ENCODE measurements at places on chromosomes 7 and 10.

DNA sequence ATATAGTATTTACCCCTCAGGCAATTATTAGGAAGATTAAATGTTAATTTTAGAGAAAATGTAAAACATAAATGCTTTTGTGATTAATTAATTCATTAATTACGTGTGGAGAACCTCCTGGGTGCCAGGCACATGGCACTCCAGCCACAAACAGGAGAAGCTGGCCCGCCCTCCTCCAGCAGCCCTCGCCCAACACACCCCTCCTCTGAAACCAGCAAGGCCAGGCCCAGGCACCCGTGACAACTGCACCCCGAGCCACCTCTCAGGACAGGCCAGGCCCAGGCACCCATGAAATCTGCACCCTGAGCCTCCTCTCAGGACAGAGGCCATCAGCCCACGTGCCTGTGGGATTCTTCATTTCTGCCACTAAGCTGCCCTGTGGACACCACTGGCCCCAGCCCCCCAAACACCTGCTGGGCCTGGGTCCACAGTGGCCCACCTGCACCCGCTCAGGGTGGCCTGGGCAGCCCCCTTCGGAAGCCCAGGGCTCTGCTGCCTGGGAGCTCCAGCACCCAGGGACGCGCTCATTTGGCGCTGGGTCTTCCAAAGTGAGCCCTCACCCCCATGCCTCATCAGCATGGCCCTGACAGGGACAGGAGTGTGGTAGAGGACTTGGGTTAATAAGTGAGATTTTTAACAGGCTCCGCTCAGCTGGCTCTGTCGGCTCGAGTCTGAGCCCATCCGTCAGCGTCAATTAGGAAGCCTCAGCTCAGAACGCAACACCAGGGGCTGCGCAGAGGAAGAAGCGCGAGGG is 482.1 kb downstream of the DNAJB6 start:
- DNase-seq, result no peak

DNA sequence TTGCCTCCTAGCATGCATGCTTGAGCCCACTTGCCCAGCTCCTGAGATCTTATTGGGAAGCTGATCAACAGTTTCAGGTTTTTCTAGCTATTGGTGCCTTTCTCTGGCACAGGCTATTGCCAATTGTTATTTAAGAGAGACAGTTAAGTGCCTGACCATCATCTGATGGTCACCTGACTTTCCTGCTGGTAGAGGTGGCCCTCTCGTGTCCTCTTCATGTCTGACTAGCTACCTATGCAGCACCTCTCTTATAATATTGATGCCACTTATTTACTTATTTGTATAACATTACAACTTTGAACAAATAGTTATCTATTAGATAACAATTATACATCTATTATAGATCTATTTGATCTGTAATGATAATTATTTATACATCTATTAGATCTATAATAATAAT is 205.9 kb upstream of the SEMA3D start:
- no peak for DNase-seq

GRCh38 chr7:442457-442856 is 77.2 kb downstream of the PDGFA start:
- DNase-seq, result no peak

DNA sequence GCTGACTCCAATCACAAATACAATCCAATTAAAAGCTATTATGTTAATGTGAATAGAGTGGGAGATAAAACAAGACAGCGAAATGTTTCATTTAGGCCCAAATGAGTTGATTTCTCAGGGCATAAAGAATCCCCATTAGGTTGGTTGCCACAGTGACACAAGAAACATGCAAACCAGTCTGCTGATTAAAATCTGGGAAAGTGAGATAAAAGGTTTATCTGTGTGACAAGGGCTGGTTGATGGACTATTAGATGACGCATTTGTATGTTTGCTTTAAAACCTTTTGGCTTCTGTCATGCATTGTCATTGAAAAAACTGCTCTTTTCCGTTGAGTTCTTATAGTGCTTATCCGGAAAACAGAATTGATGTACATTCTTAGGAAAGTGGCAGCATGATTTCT is 658.2 kb downstream of the GATA3 start:
- no peak for DNase-seq

- DNase-seq, result no peak
Observed at GRCh38 chr10:113019692-113020474, 69.8 kb downstream of the TCF7L2 start.

DNA sequence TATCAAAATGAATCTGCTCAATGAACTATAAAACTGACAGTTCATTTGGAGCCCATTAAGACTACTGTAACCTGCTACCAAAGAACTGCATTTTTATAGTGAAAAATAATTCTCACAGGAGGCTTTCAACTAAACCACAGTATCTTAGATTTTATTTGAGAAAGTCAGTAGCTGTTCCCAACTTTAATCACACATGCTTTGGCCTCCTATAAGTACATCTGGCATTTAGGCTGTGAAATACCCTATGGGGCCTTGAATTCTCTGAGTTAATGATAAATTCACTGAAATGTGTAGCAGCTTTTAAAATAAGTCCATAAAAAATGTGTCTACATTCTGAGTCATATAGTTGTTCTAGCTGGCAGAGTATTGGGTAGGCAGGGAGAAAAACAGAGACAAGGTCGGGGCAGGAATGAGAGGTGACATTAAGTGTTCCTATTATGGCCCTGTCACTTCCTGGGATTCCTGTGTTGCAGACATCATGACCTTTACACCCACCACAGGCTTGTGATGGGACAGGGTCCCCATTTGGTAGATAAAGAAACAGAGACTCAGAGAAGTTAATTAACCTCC is 588.8 kb downstream of the REEP3 start:
- no peak for DNase-seq

GRCh38 chr10:133379152-133379800 is at the start of gene PAOX:
Gene PAOX, plus strand, starts transcription at chr10:133379262. Its CDS starts 55 bp downstream, at chr10:133379317.
- no peak for DNase-seq

DNA sequence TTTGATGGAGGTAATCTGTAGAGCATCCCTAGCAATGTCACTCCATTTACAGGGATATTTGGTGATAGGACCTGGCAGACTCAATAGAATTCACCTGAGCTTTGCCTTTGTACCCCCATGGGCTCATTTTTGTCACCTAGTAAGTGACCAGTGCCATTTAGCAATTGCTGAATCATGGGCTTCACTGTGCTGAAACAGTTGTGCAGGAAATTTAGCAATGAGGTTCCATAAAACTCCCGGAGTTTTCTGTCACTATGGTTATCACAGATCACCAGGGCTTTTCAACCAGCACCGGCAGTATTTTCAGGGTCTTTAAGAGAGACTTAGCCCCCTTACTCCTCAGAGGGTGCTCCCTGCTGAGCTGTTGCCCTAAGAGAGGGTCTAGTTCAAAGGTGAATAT is 40.2 kb downstream of the FAS start:
- DNase-seq, result no peak

DNA sequence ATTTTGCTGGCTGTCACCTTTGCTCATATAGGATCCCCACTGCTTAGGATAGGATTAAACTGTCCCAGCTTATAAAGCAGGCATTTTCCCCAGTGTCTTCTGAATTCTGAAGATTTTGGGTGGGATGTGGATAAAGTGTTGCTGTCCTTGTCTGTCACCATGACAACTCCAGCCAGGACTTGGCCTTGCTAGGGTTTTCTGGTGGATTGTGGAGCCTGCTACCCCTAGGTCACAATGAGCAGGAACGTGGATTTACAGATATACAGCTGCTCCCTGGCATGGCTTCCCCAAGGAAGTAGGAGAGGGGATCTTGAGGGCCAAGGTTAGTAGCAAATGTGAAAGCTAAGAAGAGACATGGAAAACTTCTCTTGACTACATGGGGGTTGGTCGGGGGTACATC is 220.7 kb downstream of the WDR11 start:
- no peak for DNase-seq

DNA sequence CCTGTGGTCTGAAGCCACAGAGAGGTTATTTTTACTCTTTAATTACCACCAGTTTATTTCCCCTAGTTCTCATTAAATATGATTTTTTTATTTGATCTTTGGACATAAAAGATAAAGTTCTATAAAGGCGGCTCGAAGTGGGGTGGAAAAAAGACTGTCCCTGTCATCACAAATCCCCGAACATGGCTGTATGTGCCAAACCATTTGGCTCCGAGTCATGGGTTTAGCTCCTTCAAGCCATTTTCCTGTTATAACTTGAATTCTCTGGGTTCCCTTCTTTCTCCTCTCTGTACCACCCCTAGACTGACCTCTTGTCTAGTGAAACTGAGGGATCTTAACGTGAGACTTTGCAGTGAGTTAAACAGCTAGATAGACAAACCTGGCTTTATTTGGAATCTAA is 181.6 kb downstream of the BMPER start:
- DNase-seq, result no peak

DNA sequence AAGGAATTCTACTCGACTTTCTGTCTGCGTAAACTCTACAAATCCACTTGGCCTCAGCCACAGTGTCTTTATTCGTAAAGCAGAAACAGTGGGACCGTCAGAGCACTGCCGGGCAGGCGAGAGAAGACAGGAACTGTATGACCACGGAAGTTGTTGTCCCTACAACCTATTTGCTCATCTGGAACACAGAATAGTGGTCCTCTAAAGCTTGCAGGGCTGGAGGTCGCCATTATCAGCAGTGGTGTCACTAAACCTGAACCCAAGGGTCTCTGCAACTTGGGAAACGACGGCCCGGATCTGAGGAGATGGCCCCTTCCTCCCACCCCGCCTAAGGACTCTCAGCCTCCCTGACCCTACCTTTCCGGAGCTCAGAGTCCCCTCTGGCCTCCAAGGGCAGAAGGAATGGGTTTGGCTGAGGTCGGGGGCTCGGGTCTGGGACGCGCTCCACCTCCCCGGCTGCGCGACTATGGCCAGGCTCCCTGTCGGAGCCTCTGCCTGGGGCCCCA is 442 bp downstream of the STYXL1 start:
- DNase-seq, result no peak

DNA sequence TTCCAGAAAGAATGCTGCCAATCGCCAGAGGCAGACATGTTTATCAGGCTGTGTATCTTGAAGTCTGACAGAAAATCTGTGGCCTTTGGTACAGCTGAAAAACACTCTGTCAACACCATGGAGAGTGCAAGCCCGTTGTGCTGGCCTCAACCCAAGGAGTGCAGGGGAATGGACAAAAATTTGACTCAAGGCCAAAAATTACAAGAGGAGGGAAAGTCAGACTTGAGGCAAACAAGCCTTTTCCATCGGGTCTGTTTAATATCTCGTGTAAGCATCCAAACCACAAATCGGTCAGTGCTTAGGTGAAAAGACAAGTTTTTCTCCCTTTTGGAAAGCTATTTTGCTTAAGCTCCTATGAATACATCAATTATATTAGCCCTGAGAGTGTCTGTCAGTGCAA is 305.3 kb upstream of the NFE2L3 start:
- DNase-seq, result no peak

- DNase-seq, result no peak
Observed at GRCh38 chr10:106565546-106565945, 599.0 kb downstream of the SORCS1 start.

DNA sequence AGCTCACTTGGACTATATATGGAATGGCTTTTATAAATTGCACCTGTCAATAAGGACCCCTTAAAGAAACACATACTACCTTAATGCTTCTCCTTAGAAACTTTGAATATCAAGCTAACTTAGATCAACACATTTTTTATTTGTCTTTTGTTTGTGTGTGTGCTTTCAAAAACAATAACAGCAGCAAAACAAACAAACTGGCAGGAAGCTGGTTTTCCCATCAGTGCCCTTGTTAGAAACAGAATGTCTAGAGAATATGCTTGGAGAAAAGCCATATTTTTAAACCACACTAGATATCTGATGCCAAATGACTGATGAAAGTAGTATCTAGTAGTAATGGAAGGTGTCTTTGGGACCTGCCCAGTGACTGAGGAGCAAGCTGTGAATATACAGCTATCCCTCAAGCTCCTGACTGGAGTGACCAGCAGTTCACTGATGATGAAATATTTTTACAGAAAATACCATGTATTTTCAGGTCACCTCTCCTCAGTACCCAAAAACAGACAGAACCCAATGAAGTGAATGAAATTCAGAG is 1.0 kb downstream of the PDE1C start:
- no peak for DNase-seq

DNA sequence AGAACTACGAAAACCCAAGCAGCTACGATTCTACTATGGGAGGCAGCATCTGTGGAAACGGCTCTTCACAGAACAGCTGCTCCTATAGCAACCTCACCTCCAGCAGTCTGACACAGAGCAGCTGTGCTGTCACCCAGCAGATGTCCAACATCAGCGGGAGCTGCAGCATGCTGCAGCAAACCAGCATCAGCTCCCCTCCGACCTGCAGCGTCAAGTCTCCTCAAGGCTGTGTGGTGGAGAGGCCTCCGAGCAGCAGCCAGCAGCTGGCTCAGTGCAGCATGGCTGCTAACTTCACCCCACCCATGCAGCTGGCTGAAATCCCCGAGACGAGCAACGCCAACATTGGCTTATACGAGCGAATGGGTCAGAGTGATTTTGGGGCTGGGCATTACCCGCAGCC is 81.6 kb upstream of the SAMD8 start:
- no peak for DNase-seq

GRCh38 chr7:130896898-130897514 is 163.0 kb upstream of the KLF14 start:
- DNase-seq, result no peak

DNA sequence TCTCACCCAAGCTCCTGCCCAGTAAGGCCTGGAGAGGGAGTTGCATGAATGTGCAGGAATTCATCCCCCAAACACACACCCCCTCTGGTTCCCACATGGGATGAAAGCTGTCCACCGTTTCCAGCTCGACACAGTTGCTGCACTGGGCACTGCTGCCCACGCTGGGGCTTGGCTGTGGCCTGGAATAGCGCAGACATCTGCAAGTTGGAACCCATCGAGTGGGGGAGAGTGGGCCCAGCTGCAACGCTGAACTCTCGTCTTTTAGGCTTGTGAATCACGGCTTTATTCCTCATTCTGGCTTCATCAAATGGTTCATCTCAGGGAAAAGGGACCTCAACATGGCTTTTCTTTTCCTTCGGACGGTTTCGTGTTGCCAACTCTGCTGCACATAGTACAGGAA is 264.7 kb downstream of the DNAJB6 start:
- no peak for DNase-seq

DNA sequence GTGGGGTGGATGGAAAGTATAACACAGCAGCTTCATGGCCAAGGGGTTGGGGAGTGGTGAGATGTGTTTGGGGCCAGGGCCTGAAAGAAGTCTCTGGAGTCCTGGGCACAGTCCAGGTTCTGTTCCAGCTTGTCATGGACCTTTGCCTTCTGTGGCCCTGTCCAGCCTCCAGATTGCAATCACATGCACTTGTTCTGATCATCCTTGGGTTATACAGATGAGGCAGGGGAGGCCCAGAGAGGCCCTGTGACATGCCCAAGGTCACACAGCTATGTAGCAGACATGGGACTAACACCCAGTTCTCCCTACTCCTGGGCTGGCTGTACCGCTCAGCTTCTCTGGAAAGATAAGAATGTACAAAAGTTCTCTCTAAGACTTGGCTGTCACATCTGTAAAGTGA is 11.7 kb downstream of the VWA2 start:
- no peak for DNase-seq

DNA sequence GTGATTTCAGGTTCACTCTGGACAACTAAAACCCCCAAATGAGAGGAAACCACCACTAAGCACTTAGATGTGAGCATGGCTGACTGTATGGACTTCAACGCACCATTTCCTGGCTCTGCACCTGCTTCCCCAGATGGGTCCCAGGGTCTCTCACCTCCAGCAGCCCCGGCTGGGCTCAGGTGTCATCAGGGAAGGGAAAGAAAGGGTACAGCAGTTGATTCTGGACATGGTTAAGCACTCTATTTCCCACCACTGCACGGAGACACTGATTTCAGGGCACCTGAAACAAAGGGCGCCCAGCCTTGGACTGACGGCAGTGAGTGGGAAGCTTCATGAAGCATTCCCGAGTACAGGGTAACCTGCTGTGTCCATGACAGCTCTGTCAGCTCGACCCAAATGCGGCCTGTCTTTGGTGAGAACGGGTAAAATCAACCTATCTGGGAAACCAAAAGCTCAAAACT is 19.0 kb downstream of the FAM53B start:
- no peak for DNase-seq

GRCh38 chr7:127332880-127333279 is 59.6 kb downstream of the ZNF800 start:
- no peak for DNase-seq
